D341Med (cell line): ENCODE measurements at places on chromosomes 2 and 18.
A peak's percentile ranks its signal among the peaks of the same experiment; 100 is the strongest.

DNA sequence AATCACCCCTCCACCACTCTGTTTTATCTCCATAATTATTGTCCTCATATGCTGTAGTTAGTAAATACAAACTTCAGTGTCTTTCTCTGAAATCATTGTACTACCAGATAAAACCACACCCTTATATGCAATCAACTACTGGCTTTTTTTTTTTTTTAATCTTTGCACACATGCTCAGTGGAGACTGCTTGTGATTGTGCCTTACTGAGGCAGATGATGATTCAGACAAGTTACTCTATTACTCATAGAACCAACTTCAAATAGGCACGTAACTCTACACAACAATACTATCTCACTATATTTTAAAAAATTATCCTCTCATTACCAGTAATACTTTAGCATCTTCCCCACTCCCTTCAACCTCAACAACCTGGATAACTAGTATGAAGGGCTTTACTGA lies 1278.4 kb upstream of the PIK3C3 start:
- no peak for DNase-seq

GRCh38 chr18:7908681-7909299 lies 341.7 kb downstream of the PTPRM start:
- DNase-seq, result no peak

- DNase-seq, result no peak
Measured at GRCh38 chr2:176561706-176562105, 292.5 kb downstream of the MTX2 start.

- DNase-seq, result peak; percentile 48
Measured at GRCh38 chr18:65983750-65984149, 232.9 kb downstream of the CDH7 start.

- DNase-seq, result peak; percentile 63
Measured at GRCh38 chr2:156695020-156695419, 258.8 kb downstream of the GPD2 start.

- DNase-seq, result no peak
Measured at GRCh38 chr2:43220229-43220751, 6.1 kb downstream of the ZFP36L2 start.

DNA sequence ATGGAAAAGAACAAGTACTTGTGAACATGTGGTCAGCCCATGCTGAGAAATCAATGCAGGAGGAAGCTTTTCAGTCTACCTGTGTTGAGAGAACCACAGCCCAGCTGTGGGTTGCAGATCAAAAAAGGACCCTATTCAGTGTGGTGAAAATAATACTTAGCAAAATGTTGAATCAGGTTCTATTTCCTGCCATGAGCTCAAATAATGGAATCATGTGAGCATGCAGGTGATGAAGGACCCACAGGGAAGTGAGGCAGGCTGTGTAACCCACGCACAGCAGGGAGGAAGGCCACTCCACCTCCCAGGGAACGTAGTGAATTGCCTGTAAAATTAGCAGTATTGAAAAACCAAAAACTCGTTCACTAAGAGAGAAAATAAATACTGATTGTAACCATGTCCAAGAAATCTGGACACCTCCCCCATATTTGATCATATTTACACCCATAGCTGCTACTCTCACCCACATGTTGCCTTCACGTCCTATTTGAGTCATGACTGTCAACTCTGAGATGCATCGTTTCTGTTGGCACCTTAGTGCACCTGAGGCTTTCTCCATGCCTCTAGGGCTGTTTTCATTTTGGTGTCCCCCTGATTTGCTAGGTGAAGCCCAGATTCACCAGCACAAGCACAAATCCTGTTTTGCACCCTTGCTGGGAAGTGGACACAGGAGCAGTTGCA lies 20.5 kb upstream of the BCL2L11 start:
- no peak for DNase-seq
